Kidney epithelial cell (primary cell): ENCODE measurements at places on chromosomes 5 and 9.
A peak's percentile ranks its signal among the peaks of the same experiment; 100 is the strongest.

DNA sequence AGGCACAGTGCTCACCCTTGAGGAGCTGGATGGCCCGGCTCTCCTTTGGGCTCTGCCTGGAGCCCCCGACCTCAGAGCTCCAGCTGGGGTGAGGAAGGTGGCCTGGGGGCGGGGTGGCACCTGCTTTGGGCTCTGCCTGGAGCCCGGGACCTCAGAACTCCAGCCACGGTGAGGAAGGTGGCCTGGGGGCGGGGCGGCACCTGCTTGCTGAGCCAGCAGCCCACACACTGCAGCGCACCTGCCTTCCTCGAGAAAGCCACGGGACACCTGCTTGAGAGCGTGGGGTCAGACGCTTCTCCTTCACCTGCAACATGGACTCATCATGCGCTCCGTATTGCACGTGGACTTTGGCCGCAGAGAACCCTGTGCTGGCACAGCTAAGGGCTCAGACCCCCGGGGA lies 51.8 kb downstream of the IRX2 start:
- no peak for DNase-seq

DNA sequence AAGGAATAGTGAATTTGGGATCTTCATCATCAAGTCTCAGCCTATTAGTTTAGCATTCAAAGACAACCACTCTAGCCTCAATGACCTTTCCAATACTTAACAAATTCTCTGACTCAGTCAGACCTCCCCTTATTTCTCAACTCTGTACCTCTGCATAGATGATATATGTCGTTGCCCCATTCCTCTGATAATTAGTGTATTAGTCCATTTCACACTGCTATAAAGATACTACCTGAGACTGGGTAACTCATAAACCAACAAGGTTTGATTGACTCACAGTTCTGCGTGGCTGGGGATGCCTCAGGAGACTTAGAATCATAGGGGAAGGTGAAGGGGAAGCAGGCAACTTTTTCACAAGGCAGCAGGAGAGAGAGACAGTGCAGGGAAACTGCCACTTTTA lies 8.9 kb downstream of the MRPL22 start:
- no peak for DNase-seq

DNA sequence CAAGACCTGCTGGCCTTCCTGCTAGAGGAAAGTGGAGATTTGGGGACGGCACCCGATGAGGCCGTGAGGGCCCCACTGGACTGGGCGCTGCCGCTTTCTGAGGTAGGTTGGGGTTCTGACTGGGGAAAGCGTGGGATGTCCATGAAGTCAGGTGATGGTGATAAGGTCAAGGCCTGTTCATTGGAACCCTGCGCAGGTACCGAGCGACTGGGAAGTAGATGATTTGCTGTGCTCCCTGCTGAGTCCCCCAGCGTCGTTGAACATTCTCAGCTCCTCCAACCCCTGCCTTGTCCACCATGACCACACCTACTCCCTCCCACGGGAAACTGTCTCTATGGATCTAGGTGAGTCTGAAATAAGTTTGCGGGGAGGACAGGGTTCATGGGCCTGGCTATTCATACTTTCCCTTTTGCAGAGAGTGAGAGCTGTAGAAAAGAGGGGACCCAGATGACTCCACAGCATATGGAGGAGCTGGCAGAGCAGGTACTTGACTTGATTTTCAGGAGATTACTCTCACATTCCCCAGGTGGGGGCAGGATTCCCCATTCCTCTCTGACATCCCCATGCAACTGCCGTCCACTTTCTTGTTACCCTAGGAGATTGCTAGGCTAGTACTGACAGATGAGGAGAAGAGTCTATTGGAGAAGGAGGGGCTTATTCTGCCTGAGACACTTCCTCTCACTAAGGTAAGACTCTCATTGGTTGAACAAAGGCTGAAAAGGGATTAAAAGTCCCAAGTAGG lies 505 bp downstream of the CREB3 start:
- no peak for DNase-seq

GRCh38 chr9:128998462-128998861 lies 29.7 kb downstream of the SH3GLB2 start:
- no peak for DNase-seq

DNA sequence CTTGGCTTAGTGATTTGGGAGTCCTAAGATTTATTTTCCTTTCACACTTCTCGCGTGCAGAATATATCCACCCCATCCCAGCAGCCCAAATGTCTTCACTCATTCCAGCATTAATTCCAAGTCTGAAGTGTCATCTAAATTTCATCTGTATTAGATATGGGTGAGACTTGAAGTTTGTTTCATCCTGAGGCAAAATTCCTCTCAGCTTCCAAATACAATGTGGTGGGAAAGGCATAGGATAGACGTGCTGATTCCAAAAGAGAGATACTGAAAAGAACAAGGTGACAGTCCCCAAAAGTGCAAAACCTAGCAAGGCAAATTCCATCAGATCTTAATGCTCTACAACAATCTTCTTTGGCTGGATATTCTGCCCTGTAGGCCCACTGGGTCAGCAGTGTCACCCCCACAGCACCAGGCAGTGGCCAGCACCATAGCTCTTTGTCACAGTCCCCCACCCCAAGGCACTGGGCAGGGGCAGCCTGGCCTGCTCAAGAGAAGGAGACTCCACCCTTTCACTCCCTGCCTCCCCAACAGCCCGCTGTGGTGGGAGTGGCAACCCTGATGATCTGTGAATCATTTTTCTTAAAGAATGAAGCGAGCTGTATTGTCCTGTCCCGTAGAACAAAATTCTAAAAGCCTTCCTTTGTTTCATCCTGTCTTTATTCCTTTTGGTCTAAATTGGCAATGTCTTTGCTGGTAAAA lies 2.7 kb upstream of the ADAM19 start:
- no peak for DNase-seq

DNA sequence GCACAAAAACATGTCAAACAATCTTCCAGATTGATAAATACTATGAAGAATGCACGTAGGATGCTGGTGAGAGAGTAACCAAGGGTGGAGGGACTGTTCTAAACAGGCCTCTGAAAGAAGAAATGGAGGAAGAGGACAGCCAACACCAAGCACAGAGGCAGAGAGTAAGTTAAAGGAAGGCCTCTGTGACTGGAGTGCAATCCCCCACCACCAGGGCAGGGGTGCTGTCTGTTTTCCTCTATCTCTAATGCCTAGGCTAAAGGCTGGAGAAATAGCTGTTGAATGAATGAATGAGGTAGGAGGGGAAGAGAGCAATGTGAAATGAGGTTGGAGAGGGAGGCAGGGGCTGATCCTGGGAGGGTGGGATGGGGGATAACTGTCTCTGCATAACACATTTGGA lies 88.9 kb downstream of the ANKRD55 start:
- no peak for DNase-seq

DNA sequence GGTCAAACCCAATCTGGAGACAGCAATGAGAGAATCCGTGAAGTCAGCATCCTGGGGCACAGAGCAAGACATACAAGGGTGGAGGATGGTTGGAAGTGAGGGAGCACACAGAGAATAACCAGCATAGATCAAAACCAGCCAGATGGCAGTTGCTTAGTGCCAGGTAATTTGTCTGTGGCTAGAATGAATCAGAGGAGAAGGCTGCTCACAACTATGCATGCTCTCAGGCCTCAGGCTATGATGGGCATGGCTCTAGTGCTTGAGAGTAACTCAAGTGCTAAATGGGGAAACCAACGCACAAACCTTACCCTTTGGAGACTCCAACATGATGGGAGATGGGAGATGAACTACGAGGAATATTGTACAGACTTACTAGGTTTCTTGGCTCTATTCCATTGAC lies 160.8 kb downstream of the DMRT2 start:
- no peak for DNase-seq

DNA sequence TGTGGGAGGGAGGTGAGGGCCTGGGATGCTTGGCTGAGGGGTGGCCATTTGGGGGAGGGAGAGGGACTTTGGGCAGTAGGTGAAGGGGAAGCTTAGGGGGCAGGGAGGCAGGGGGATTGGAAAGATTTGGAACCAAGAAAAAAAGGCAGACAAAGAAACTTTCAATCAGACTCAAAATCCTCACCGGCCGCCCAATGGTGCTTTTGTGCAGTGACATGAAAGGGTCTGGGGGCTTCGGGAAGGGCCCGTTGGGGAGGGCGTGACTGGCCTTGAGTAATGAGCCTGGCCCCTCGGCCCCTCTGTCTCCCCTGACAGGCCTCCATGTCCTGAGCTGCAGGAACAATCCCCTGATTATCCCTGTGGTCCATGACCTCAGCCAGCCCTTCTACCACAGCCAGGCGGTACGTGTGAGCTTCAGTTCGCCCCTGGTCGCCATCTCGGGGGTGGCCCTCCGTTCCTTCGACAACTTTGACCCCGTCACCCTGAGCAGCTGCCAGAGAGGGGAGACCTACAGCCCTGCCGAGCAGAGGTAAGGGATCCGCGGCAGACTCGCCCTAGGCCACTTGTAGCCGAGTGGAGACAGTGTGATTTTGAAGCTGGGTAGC lies 181.1 kb downstream of the PAPPA start:
- no peak for DNase-seq

DNA sequence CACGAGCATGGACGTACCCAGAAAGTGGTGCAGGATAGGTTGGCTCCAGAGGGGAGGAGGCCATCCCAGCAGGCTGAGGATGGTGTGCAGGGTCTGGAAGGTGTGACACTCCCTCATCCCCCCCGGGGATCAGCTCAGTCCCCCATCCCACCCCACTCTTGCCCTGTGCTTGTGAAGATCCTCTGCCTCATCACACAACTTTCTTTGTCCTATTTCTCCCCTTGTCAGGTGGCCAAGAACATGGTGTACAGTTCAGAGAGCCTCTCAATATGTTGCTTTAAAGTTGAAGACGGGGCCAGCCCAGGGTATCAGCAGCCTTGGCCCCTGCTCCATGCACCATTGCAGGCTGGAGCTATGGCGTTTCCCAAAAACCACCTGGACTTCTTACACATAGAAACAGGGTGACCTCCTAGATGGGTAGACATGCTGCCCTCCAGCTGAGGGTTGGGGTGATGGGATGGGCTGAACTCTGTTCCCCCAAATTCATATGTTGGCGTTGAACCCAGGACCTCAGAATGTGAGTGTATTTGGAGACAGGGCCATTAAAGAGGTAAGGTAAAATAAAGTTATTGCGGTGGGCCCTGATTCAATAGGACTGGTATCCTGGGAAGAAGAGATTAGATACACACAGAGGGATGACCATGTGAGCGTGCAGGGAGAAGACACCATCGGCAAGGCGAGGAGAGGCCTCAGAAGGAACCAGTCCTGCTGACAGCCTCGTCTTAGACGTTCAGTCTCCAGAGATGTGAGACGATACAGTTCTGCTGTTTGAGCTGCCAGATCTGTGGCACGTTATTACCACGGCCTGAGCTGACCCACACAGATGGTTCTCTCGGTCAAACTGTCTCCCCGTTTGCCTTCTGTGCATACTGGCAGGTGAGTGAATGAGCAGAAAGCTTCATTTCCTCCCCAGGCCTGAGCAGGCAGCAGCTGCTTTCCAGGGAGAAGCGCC lies 272.5 kb downstream of the GADD45G start:
- no peak for DNase-seq

DNA sequence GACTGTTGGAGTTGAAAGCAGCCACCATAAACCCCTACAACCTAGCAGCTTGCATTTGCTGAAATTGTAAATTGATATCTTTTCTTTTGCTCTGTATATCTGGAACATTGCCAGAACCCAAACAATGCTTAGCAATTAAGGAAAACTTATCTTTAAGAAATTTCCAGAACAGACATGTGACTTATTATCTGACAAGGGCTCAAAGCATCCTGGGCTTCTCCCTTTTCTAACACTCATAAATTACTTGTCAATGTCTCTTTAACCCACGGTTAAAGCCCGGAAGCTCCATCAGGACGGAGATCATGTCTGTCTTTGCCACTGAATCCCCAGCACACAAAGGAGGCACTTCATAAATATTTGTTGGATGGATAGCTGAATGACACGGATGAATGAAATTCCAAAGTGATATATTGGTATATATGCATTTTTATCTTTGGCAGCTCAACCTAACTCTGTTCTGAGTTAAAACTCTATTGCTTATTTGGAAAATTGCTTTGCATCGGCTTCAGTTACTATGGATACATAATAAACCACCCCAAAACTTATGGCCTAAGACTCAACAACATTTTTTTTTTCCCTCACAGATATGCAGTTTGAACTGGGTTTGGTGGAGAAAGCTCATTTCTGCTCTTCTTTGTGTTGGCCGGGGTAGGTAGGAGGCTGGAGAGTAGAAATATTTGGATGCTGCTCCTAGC lies 103.1 kb upstream of the CLINT1 start:
- no peak for DNase-seq

DNA sequence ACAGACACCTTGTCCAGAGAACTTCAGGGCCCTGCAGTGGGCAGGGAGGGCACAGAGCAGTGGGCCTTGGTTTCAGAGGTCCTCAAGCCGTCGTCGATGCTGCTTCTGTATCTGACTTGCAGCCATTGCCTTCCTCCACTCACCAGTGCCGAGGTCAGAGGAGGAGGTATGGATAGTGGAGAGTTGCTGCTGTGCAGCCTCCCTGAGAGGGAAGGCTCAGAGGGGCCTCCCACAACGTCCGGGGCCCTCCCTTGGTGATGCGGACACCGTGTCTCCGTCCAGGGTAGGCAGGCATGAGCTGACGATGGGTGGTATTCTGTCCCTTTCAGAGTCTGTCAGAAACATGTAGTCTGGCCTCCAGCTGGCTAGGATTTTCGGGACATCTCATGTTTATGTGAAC lies 73.9 kb downstream of the MVB12B start:
- DNase-seq: no peak

DNA sequence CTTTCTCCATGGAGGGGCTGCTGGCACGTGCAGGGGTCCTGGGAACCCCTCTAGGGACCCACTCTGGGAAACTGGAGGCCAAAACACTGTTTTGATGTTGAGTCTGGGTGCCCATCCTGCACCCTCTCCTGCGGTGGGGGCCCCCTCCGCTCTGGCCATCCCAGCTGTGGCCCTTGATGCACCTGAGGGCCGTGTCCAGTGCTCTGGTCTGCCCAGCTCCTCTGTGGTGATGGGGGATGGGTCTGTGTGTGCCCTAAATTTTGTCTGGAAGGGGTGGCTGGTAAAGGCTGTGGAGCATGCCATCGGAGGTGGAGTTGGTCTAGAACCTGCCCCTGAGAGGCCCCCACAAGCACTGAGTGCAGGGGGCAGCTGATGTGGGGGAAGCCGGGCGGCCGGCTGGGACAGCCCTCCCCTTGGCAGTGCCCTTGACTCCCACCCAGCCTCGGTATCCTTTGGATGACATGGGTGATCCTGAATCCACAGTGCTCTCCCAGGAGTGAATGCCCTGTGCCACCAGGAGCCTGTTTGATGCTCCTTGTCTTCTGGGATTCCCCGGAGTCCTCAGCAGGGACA lies 26.3 kb downstream of the AHRR start:
- DNase-seq: no peak

DNA sequence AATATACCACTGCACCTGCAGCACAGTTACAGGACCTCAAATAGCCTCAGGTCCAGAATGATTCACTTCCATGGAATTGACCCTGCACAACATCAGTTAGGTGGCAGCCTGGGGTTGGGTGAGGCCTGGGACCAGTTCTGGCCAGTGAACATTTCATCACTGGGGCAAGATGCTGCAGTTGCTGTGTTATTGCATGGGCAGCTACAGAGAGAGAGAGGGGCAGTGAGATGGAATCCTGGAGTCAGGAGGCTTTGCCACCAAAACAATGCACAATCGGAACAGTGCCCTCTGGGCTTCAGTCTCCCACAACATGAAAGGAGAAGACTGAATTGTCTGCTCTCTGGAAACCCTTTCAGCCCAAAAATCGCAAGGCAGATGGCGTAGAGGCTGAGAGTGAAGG lies 51.8 kb downstream of the SH3TC2 start:
- DNase-seq: peak; percentile 76
